Pulmonary artery endothelial cell (primary cell): ENCODE measurements at places on chromosomes 5 and 9. TPM values are rescaled to one million over a fixed set of nuclear protein-coding genes. Genes with fewer than 3 reads are reported as not detected.

GRCh38 chr9:33166231-33167083 lies 679 bp downstream of the B4GALT1 start:
- no peak for DNase-seq

Gene LCN2
- total RNA-seq, result not detected in 2 replicates

- no peak for DNase-seq
Observed at GRCh38 chr9:105841562-105841961, 147.2 kb downstream of the TMEM38B start.

- DNase-seq, result no peak
Observed at GRCh38 chr9:69564557-69564956, 107.6 kb downstream of the APBA1 start.

Gene LCN15
- not detected in 2 replicates for total RNA-seq

Gene RAB3C
- total RNA-seq, result 0.14 and 0.20 TPM in 2 replicates

DNA sequence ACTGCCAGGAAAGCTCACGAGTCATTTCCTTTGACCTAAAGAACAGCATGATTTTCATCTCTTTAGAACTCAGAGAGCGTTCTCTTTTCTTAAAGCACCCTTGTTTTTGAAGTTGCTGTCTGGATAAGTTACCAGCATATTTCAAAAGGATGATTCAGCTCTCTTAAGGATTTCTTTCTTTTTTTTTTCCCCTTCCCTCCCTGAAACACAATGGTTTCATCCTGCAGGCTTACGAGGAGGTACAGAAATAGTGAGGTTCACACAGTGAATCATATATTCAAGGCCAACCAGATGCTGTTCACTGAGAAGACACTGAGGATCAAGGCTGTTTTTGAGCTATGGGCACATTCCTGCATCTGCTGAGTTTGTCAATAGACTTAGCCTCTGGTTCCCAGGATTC lies 257.2 kb downstream of the KIF4B start:
- no peak for DNase-seq

DNA sequence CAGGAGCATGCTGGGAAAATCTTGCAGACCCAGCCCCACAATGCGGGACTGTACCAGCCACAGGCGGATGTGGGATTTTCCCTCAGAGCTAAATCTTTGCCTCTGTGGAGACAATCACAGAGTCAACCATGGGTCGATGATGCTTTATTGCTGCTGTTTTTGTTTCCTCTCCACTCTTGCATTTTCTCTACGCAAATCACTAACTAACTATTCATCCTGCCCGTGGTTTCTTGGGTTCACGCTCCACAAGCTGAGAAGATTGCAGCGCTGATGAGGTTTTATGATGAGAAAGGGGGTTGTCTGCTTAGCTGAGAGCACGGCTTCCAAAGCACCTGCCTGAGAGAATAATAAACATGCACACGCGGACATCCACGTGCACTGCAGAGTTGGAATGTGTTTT lies 500.2 kb upstream of the ADAMTS16 start:
- DNase-seq, result no peak

DNA sequence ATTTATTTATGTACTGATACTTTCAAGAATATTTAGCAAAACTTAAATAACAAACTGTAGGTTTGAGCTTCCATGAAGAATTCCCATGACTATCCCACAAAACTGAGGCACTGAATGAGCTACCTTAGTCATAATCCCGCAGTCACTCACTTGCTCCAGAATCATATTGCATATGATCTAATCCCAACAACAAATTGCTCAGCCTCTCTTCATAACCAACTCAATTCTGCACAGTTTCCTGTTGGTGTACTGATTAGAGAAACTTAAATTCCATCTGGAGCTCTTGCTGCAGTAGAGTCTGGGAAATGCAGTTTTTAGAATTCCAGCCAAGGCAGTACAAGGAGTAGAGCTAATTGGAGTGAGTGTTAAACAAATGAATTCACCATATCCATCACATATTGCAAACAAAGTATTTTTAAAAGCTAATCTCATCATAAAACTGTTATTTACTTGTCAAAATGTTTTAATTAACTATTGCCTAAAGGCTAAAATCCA lies 35.7 kb upstream of the CDH18 start:
- DNase-seq, result no peak
